ENCODE measurements at places on chromosomes 2 and 18.

- no peaks in the 10 kb centered on the region for H3K4me1 ChIP-seq
- H3K27ac ChIP-seq, result no peak overlapping the region
- H3K27me3 ChIP-seq, result no peaks in the 10 kb centered on the region
- H3K4me3 ChIP-seq, result no peak overlapping the region
- no peaks in the 10 kb centered on the region for H3K36me3 ChIP-seq
These were observed 202.8 kb upstream of the THUMPD2 start for GRCh38 chr2:39981883-39982311.

DNA sequence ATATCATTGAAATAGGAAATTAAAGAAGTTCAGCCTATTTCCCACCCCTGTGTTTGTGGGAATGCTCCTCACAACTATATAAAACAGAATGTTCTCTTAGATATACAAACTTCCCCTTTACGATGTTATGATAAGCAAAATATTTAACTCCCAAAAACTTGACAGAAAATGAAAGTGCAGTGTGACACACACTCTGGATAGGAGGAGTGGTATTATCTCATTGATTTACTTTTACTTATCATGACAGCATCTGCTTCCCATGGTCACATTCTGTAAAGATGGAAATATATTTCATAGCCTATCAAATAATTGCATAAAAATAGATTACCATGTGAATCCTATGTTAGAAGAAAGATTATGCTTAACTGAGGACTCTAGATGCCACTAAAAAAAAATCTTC, 96.6 kb upstream of the STK17B start:
- H3K4me3 ChIP-seq, result no peak overlapping the region
- peak overlapping the region; percentile 10 for H3K27ac ChIP-seq
- H3K36me3 ChIP-seq, result peaks cover 2% of the 10 kb centered on the region
- DNase-seq, result no peak
- H3K4me1 ChIP-seq, result no peaks in the 10 kb centered on the region

DNA sequence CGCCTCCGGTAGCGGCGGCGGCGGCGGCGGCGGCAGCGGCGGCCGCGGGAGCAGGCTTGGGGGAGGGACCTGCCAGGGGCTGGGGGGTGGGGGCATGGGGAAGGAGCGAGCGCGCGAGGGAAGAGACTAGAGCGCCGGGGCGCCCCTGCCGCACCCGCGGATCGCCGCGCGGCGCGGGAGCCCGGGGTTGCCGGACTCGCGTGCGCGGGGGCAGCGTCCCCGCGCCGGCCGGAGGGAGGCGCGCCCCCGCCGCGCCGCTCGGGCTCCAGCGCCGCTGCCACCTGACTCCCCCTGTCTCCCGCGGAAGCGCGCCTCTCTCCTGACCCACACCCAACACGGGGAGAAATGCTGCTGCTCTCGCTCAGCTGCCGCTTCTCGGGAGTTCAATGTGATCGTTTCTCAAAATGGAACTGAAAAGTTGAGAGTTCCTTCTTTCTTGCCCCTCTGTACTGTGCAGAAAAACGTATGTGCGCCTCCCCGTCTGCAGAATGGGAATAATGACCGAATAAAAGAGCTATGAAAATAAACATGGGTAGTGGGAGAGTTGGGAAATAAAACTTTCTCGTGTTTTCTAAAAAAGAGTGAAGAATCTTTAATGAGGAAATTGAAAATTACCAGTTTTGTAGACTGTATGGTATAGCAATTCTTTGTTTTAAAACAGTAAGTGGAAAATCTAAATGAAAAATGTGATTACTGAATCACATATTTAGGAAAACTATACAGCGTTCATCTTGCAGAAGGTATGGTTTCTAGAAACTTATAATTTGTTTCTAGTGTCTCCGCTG, 455 bp upstream of the TLK1 start:
- H3K4me1 ChIP-seq, result no peaks in the 10 kb centered on the region
- H3K27ac ChIP-seq, result peak overlapping the region; percentile 63
- no peaks in the 10 kb centered on the region for H3K27me3 ChIP-seq
- DNase-seq, result peak; percentile 90
- H3K36me3 ChIP-seq, result no peaks in the 10 kb centered on the region

DNA sequence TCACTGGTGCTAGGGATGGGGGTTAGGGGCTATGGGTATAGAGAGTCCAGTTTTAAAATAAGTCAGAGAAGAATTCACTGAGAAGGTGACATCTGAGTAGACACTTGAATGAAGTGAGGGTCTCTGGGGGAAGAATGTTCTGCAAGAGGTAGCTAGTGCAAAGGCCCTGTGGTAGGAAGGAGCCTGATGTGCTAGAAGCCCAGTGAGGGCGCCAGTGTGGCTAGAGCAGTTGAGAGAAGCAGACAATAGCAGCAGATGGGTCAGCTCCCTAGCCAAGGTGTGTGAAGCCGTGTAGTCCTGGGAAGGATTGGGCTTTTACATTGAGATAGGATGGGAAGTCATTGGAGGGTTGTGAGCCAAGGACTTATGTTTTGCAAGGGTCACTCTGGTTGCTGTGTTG, 105.8 kb upstream of the PELI1 start:
- H3K27ac ChIP-seq, result no peak overlapping the region
- no peak overlapping the region for H3K4me3 ChIP-seq
- no peaks in the 10 kb centered on the region for H3K36me3 ChIP-seq
- H3K27me3 ChIP-seq, result no peaks in the 10 kb centered on the region
- H3K4me1 ChIP-seq, result no peaks in the 10 kb centered on the region
- no peak for DNase-seq

DNA sequence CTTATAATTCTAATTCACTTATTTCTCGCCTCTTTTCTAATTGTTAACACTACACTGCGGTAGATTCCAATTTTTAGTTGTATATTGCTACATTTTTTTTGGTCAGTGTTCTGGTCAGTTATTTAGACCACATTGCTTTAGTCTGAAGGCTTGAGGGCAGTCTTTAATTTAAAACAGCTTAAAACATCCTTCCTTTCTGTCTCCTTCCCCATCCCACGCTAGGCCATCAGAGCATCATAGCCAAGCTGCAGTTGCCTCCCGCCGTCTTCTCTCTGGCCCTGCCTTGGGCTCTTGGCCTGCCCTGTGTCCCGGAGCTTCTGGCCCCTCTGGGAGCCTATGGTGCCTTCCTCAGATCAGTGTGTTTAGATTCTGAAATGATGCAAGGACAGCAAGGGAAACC, 52.6 kb upstream of the GLI2 start:
- peaks cover 27% of the 10 kb centered on the region for H3K27me3 ChIP-seq
- peaks cover 22% of the 10 kb centered on the region for H3K4me1 ChIP-seq
- H3K36me3 ChIP-seq, result no peaks in the 10 kb centered on the region
- no peak for DNase-seq

DNA sequence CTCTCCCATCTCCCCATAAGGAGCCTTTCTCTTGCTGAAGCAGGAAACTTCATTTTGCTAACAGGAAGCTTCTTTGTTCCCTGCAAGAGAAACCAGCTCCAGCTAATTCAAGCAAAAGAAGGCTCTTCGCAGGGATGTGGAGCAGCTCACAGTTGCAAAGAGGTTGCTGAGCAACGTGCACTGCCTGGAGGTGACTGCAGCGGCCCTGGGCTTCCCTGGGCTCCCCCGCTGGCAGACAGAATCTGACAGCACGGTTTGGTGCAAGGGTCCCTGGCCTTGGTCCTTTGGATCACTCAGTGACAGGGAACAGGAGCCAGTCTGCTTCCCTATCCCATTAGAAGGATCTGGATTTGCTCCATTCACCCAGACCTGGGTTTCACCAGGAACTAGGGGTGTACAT, 25.8 kb downstream of the GPR55 start:
- no peak overlapping the region for H3K27ac ChIP-seq
- H3K4me3 ChIP-seq, result no peak overlapping the region
- no peaks in the 10 kb centered on the region for H3K4me1 ChIP-seq
- DNase-seq, result no peak
- H3K27me3 ChIP-seq, result peaks cover 6% of the 10 kb centered on the region
- H3K36me3 ChIP-seq, result no peaks in the 10 kb centered on the region

Data from muscle of leg (tissue), 16 donors.